ENCODE measurements at places on chromosomes 1 and 21.

DNA sequence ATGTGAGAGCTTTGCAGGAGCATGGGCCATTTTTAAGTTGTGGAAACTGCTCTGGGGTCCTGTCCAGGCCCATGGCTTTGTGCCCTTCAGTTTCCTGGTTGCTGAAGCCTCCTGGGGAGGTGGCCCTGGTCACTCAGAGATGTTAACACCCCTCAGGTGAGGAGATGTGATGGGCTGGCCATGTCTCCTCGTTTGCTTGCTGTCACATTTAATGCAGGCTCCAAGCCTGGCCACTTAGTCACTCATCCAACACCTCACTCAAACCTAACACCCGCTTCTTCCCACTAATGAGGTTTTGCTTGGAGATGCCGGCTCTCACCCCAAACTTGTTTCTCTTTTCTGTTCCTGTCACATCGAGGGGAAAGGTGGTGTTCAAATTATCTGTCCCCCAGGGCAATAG is 192.7 kb downstream of the PTPRU start:
- no peak for DNase-seq

- DNase-seq, result no peak
Measured at GRCh38 chr1:7117399-7118281, 332.4 kb downstream of the CAMTA1 start.

GRCh38 chr1:52603630-52604029 is 1.5 kb downstream of the GPX7 start:
- no peak for DNase-seq

DNA sequence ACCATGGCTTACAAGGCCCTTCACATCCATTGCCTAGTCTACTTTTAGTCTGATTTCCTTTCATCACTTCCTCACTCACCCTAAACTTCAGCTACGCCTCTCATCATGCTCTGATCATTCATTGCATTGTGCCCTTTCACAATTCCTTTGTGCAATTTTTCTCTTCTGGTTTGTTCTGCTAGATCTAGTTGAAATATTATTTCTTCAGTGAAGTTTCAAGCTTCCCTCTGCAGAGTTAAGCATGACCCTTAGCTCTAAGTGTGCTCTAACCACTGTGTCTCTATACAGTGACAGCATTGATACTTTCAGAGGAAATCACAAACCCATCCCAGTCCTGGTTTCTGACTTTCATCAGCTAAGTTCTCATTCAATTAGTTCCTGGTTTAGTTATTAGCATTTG is 166.1 kb downstream of the PLA2G4A start:
- no peak for DNase-seq

DNA sequence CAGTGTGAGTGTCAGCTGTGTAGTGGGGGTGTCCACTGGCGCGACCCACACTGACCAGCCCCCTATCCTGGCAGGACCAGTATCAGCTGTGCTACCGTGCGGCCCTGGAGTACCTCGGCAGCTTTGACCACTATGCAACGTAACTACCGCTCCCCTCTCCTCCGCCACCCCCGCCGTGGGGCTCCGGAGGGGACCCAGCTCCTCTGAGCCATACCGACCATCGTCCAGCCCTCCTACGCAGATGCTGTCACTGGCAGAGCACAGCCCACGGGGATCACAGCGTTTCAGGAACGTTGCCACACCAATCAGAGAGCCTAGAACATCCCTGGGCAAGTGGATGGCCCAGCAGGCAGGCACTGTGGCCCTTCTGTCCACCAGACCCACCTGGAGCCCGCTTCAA is 28.1 kb upstream of the KDM4A start:
- DNase-seq, result no peak

DNA sequence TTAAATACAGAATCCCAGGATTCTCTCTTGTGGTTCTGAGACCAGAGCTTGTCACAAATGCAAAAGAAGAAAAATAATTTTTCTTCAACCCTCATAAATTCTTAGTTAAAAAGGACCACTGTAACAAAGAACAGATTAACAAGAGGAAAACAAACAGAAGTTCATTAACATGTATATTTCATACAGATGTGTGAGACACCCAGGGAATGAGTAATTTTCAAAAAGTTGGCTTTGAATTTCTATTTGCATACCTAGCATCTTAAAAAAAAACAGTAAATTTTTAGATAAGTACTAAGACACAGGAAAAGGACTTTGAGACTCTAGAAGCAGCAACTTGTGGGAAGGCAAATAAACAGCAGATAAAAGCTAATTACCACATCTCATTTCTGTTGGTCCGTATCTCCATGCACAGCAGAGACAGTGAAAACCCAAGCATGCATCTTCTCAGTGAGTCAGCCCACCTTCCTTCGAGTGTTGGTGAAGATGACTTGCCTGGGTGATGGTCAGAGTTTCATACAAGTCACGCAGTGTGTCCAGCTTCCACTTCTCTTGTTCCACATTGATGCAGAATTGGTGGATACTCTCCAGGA is 399.9 kb upstream of the ADAMTS5 start:
- DNase-seq, result no peak

- no peak for DNase-seq
Measured at GRCh38 chr1:96772349-96772748, 50.8 kb downstream of the PTBP2 start.

DNA sequence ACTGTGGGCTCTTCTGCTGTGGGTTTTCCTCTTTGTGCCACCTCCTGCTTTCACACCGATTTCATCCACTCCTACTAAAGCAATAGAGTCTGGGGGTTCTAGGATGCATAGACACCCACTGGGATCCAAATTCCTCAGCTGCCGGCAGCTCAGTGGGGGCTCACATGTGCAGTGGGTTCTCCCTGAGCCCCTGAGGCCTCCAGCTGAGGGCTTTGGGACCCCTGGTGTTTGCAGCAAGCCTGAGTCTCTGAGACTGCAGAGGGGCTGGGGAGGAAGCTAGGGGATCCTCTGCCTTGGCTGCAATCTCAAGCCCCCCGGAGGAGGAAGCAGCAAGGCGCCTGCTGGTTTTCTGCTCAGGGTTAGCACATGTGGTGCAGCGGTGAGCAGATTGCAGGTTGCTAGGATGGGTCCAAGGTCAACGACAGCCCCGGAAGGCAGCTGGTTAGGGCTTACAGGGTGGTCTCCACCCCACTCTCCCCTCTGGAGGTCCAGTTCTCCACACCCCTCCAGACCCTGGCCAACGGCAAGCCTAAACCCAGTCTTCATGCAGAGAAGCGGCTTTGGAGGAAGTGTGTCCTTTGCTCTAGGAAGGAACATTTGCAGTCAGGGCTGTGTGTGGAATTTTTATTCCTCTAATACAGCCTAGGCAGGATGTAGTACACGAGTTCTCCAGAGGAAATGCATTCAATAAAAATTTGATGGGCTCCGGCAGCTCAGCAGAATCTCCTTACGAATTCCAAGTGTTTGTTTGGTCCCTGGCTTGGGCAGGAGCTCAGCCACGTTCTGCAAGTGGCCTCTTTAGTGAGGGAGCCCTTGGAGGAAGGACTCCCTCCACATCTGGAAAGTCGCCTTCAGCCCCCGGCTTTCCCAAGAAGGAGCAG is 269.1 kb upstream of the VAMP3 start:
- DNase-seq, result no peak

- no peak for DNase-seq
Measured at GRCh38 chr21:28177124-28177523, 815.6 kb downstream of the LTN1 start.

GRCh38 chr1:1347663-1348419 is 1.4 kb downstream of the DVL1 start:
- DNase-seq, result no peak

DNA sequence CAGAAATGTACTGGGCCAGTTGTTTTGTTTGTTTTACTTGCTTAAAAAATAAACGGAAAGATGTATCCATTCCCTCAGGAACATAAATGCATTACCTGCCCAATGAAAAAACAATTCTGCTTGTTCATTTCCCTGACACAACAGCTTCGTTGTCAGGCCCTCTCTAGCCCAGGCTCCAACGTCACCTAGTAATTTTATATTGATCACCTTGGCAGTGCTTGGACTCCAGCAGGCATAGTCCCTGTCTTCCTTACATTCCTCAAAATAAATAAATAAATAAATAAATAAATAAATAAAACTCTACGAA is 1.2 kb downstream of the CEP170 start:
- peak; percentile 11 for DNase-seq

DNA sequence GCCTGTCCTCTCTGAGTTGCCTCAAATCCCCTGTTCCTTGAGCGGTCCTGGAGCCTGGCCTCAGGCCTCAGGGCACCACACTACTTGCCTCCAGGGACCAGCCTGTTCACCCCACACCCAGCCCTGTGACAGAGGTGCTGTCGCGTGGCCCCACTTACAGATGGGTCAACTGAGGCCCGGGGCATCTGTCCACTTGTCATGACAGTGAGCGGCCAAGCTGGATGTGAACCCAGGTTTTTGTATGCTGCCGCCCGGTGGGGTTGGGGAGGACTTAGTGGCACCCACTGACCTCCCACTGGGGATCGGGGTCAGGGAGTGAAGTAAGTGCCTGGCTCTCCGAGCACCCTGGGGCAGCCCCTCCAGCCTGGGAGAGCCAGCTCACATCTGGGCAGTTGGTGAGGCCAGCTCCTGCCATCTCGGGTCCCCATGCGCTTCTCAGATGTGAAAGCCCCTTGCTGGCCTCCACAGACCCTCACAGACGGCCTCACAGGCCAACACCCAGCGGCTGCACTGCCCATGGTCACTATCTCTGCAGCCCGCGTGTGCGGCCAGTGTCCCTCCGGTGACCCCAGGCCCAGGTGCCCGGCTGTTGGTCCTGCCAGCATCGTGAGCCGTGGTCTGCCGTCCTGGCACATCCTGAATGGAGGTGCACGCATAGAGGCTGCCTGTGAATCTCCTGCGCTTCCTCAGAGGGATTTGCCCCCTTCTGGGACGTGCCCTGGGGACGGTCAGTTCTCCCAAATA is 9.3 kb upstream of the FAAP20 start:
- DNase-seq, result no peak

- DNase-seq, result no peak
Measured at GRCh38 chr1:203519053-203519840, 25.3 kb downstream of the OPTC start.

DNA sequence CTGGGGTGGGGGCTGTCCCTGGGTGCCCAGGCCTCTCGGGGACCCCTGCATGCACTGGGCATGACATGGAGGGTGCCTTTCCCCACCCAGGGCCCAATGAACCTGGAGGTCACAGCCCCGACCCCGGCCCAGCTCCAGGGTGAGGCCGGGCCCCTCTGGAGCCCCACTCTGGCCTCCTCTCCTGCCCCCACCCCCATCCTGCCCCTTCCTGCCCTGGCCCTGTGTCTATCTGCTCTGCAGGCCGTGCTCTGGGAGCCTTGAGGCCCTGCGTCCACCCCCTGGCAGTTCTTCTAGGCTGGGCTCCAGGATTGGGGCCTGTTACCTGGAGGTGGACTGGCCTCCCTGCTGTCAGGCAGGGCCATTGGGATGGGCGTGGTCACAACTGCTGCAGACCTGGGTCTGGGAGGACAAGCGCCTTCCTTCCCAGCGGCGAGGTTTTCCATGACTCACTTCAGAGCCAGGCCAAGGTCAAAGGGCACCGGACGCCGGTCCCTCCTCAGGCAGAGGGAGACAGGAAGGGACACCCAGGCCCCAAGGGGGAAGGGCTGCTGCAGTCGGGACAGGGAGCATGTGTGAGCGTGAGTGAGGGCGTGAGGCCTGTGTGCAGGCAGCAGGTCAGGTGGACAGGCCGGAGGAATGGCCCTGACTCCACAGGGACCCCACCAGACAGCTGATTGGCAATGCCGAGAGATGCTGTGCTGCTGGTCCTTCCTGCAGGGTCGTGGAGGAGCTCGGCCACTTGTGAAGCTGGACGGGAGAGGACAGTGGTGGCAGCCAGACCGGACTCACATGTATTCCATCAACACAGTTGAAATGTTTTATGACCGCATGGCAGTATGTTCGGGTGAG is 31.1 kb upstream of the POFUT2 start:
- DNase-seq, result no peak

DNA sequence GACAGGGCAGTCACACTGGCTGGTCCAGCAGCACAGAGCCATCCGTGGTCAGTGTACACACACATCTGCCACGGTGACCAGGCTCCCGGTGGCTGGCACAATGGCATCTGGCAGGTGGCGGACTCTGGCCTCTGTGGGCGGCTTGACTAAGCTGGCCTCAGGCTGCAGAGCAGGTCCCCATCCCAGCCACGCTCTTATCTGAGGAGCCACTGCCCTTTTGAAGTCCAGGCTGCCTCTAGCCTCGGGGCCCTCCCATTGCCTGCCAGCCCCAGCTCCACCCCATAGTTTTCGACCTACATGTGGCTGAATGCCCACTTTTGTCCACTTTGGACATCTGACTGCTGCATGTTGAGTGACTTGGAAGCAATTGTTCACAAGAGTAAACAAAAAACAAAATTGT is 29.9 kb upstream of the EDN2 start:
- no peak for DNase-seq

GRCh38 chr1:107691540-107691939 is 273.4 kb downstream of the VAV3 start:
- DNase-seq, result no peak

DNA sequence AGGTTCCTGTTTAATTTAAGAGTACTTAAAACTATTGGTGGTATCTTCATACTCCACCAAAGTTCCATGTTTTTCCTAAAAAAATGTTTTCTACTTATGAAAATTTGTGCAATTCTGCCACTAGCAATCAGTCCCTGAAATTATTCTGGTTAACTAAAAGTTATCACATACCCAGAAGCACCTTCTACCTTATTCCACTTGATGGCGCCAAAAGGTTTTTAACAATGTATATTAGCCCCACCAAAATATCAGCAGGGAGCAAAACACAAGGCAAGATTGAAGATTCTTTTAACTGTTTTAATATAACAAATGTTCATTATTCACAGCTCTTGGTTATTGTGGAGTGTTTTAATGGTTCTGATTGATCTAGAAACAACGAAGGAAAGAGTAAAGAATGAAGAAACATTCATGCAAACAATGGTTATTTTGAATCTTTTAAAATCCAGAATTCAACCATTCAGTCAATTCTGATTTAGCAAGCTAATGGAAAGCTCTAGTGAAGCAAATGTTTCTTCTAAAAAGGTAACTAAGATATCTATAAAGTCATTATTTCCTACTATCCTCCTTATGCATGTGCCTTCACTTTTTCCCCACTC is 67.2 kb downstream of the TTLL7 start:
- DNase-seq, result peak; percentile 39

DNA sequence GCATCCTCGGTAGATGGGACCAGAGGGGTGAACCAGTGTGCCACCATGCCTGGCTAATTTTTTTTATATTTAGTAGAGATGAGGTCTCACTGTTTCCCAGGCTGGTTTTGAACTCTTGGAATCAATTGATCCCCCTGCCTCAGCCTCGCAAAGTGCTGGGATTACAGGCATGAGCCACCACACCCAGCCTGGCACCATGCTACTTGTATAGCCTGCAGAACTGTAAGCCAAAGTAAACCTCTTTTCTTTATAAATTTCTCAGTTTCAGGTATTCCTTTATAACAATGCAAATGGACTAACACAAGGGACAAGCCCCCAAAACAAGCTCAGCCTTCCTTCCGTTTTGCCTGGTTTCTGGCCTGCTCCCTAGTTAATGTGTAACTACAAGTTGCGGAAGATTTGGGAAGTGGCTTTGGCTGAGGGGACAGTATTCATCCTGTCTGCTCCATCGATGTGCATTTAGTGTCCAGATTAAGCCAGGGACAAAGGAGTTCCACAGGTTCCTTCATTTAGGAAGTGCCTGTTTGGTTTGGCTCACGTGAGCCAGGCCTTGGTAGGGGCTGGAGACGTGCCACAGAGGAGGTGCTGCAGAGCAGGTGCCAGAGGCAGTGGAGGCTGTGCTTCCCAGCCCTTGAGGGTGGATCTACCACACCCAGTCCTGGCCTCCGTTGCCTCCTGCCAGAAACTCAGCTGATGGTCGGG is 4.4 kb downstream of the AVPR1B start:
- no peak for DNase-seq
